ENCODE measurements at places on chromosomes 1 and 21.

GRCh38 chr1:18240906-18241305, 133.3 kb downstream of the IGSF21 start:
- DNase-seq, result no peak

DNA sequence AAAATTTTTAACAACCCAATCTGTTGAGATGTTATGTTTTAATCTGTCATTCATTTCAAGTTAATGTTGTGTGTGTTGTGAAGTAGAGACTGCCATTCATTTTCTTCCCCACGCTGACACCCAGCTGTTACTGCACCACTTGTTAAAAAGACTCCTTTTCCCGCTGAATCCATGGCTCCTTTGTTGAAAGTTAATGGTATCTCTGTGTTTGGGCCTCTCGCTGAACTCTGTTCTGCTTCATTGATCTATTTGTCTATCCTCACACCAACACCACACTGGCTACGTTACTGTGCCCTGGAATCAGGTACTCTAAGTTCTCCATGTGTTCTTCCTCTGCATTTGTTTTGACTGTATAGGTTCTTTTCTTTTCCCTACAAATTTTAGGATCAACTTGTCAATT, 58.2 kb downstream of the PDE9A start:
- no peak for DNase-seq

DNA sequence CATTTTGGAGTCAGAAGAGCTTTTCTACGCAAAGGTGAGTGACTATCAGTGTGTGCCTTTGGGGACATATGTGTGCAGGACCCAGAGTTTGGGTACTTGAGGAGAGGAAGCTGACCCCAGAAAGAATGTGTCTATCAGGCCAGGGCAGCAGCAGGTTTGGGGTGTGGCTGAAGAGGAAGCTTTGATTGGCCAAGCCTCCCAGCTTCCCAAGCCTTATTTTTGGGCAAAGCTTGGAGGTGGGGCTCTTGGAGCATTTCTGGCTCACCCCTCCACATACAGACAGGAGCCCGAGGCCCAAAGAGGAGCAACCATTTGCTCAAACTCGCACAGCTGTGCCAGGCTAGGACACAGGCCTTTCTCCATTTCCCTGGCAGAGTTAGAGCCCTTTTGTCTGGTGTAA, 4.7 kb downstream of the GPR3 start:
- no peak for DNase-seq

- no peak for DNase-seq
Observed at GRCh38 chr1:159991513-159991912, 37.5 kb upstream of the SLAMF9 start.

GRCh38 chr1:228364706-228365213, 41.9 kb downstream of the TRIM11 start:
- no peak for DNase-seq

DNA sequence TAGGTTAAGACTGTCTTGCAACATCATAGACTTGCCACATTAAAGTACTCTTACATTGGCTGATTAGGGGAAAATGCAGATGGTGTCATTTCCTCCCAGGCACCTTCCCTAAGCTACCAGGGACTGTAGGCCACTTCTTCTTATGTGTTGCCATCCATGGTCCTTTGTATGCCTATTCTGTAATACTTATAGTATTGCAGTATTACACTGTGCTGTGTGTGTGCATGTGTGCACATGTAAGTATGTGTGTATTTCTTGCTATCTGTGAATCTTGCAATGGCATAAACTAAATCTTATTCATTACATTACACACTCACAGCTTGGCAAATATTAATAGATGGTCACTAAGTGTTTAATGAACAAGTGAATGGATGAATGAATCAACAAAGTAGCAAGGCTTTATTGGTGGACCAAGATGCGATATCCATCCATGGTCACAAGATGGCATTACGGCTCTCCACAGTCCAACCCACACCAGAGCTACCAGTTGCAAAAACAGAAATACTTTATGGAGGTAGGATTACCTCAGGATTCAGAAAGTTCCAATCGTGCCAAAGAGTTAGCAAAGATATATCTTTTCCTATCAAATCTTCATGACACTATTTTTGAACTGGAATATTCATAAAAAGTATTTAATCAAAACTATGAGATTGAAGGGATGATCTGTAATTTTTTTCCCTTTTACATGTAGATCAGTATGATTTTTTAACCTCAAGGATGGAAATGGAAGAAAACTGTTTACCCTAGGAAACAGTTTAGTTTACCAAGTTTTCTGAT, 160.2 kb downstream of the DENND1B start:
- DNase-seq, result no peak

DNA sequence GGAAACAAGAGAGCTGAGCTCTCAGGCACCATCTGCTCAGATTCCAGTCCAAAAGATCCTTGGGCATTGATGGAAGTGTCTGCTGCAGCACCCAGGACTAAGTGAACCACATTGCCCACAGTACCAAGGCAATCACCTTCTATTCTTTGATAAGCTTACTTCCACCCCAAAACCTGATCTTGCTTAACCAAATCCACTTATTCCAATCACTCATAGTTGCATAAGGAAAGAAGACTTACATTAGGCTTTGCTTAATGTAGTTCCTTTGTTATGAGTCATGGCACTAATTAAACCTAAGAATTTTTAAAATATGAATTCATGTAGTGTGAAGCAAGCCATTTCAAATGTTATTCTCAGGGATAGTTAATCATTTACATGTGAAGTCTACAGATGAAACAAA, 84.5 kb downstream of the UCHL5 start:
- DNase-seq, result no peak

GRCh38 chr1:41023279-41023990, 1.9 kb upstream of the SLFNL1 start:
- no peak for DNase-seq

- DNase-seq, result no peak
Observed at GRCh38 chr1:50175719-50176639, 67.3 kb downstream of the ELAVL4 start.

GRCh38 chr21:43731476-43731875, 12.5 kb downstream of the PDXK start:
- no peak for DNase-seq

DNA sequence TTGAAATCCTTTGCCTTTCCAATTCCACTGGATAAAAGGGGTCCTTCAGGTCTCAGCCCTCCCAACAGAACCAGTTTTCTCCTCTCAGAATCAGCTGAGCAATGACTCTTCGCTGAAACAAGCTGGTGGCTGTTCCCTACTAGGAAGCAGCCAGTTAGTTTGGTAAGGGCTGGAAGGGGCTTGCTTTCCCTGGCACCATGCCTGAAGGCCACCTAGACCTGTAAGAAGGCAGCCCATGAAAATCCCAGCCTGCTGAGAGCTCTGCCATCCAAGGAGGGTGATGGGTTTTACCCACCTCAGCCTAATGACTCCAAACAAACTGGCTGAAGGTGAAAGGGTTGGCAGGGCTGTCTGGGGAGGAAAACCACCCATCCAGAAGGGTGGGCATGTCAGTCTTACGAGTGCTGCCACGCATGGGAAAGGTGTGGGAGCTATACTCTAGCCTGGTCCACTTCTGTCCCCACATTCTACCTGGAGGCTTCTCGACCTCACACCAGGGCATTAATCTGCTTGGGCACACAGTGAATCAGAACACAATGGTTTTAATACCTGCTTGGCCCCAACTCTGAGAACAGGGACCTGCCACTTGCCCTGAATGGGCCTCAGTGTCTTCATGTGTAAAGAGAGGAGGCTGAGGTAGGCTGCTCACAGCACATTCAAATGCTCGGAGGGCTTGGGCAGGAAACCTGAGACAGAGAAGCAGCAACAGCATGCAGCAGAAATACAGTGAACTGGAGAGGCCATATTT, 53.0 kb downstream of the CD46 start:
- DNase-seq, result no peak

DNA sequence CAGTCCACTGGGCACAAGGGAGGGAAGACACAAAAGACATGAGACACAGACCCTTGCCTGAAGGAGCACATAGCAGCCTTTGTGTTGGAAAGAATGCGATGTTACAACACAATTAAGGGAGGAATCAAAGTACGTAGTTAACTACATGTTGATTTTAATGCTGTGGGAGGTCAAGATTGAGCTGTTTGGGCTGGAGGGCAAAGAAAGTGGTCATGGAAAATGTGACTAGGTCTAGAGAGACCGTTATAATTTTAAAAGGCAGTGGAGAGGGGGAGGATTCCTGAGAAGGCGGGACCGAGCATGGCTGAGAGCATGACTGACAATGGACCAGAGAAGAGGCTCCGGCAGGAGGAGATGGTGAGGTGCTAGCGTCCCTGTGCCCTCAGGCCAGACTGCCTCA, 111.8 kb upstream of the ATP1A1 start:
- no peak for DNase-seq

DNA sequence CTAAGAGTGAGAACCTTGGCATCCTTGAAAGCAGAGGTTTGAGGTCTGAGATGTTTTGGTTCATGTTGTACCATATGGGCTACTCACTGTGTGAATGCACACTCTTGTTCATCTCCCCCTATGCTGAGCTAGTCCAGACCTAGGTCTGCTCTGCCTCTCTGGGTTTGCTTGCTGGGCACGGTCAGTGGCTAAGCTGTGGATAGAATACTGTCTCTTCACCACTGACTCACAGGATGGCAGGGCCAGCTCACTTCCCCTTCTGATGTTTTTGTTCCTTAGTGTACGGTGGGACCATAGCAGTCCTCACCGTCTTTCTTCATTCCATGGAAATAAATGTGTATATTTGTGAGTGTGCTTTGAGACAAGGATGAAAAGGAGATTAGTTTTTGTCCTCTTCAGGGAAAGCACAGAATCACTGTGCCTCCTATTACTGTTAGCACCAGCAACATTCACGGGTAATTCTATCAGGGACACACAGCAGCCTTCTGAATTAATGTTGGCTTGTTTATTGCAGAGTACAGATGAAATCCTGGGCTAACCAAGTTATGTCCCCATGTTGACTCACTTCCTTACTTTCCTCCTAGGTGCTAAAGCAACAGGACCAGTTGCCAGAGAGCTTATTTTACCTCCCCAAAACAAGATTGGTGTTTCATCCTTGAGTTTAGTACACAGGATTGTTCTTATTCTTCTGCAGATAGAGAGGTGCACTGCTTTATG, 56.9 kb upstream of the IVNS1ABP start:
- no peak for DNase-seq

- no peak for DNase-seq
Observed at GRCh38 chr1:226653311-226653921, 85.7 kb downstream of the ITPKB start.

GRCh38 chr1:47725511-47725991, 271.6 kb downstream of the TRABD2B start:
- DNase-seq, result no peak

GRCh38 chr1:6727535-6727934, 25.9 kb upstream of the DNAJC11 start:
- DNase-seq, result no peak

DNA sequence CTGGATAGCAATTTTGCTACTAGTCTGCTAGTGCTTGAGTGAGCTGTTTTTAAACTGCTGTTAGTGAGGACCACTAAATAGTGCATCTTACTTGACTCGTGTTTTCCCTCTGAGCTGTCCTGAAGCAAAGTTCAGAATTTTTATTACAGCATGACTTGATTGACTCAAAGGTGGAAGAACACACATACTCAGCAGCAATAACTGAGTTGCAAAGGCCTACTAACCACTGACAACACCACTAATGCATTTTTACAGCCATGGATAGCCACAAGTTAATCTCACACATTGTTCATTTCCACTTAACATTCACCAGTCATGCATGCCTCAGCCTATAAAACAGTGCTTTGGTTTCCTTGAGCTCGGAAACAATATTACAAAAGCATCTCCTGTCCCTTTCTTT, 148.7 kb downstream of the RUNX1 start:
- no peak for DNase-seq

GRCh38 chr1:159860456-159860855, 2.0 kb downstream of the VSIG8 start:
- no peak for DNase-seq

DNA sequence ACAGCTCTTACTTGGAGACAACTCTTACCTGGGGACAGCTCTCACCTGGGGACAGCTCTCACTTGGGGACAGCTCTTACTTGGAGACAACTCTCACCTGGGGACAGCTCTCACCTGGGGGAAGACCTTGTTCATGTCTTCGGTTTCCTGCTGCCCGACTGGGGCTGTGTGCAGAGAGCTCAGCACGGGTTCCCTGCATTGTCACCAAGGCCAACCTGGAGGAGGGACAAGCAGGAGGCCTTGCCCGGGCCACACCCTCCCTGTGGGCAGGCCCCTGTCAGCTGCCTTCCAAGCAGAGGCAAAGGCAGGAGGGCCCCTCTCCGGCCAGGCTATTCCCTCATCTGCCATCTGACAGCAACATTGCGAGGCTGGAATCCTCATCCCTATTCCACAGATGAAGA, at the start of gene LDLRAD1:
Gene LDLRAD1, minus strand, starts transcription at position 208 of the 400 bp plus-strand sequence. Its CDS starts 74 bp downstream, at position 134.
- DNase-seq, result no peak

- DNase-seq, result no peak
Observed at GRCh38 chr1:225318706-225319575, 108.9 kb downstream of the LBR start.

- DNase-seq, result no peak
Observed at GRCh38 chr21:37226041-37226920, 40.9 kb downstream of the VPS26C start.

- DNase-seq, result no peak
Observed at GRCh38 chr21:18545908-18546307, 142.3 kb upstream of the TMPRSS15 start.

- DNase-seq, result no peak
Observed at GRCh38 chr21:25818121-25818520, 83.3 kb downstream of the GABPA start.

GRCh38 chr1:219428651-219429050, 184.3 kb downstream of the ZC3H11B start:
- no peak for DNase-seq

- DNase-seq, result no peak
Observed at GRCh38 chr21:45918835-45919447, 62.6 kb upstream of the COL6A1 start.

GRCh38 chr1:17672226-17672625, 82.9 kb upstream of the ACTL8 start:
- DNase-seq, result no peak

DNA sequence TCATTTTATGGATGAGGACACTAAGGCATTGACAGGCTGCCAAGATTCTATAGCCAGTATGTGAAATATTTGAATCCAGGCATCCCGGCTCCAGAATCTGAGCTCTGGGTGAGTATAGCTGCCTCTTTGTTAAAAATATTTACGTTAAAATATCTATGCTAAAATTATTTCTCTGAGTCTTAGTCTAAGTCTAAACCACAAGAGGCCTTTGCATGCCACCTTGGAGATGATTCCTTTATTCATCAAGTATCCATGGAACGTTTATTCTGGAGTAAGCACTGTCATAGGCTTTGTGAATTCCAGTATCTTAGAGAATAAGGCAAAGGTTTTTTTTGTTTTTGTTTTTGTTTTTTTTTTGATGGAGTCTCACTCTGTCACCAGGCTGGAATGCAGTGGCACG, 116.4 kb downstream of the GREM2 start:
- DNase-seq, result no peak

DNA sequence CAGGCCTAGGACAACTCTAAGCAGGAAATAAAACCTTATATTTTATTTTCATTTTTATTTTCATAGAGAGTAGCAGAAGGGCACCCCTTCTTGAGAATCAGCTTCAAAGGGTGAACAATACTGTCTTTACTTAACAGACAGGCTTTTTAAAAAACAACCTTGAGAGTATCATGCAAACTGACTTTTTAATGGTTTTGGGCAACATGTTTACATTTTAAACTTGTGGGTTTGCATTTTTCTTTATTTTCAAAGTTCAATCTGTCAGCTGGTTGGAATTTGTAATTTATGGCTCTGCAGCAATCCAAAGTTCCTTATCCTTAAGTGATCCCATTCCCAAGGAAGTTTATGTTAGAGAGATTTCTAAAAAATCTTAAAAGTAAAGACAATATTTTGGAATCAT, 392.3 kb upstream of the ADAMTS5 start:
- no peak for DNase-seq
